ENCODE measurements at places on chromosomes 1 and 21.
A peak's percentile ranks its signal among the peaks of the same experiment; 100 is the strongest.

DNA sequence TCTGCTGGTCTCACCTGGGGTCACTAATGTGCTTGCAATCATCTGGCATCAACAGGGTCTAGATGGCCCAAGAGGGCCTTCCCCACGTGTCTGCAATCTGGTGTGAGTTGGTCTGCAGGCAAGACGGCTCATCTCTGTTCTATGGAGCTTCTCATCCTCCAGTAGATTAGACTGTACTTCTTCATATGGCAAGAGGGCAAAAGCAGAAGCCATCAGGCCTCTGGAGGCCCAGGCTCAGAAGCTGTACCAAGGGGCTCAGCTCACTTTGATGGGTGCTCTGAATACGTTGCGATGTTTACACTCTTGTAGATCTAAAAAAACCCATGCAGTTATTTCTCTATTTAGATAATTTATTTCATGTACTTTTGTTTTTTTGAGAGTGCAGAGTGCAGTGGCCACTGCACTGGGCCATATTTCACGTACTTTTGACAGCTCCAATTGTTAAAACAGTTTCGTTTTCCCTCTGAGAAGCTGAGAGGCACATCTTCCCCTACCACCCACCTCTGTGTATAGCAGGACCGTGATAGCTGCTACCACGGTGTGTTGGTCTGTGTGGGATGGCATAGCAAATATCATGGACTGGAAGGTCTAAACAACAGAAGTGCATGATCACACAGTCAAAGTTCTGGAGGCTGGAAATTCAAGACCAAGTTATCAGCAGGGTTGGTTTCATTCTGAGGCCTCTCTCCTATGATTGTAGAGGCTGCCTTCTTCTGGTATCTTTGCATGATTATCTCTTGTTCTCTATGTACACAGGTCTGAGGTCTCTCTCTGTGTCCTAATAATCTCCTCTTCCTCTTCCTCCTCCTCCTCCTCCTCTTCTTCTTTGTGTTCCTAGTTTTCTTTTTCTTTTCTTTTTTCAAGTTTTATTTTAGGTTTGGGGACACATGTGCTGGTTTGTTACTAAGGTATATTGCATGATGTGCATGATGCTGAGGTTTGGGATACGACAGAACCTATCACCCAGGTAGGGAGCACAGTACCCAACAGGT lies 17.0 kb downstream of the CITED4 start:
- DNase-seq: no peak

GRCh38 chr1:95954585-95954984 lies 720.6 kb downstream of the RWDD3 start:
- DNase-seq: no peak

DNA sequence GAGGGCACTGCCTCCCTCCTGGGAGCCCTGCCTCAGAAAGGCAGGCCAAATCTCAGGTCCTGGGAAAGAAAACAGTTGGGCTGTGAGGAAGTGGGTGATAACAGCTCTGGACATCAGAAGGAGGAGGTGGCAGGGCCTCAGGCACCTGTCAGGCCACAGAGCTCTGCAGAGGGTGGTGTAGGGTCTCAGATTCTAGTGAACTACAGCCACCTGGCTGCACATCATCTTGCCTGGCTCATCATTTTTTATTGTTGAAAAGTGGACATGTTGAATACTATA lies 15.3 kb upstream of the ZNF678 start:
- no peak for DNase-seq

DNA sequence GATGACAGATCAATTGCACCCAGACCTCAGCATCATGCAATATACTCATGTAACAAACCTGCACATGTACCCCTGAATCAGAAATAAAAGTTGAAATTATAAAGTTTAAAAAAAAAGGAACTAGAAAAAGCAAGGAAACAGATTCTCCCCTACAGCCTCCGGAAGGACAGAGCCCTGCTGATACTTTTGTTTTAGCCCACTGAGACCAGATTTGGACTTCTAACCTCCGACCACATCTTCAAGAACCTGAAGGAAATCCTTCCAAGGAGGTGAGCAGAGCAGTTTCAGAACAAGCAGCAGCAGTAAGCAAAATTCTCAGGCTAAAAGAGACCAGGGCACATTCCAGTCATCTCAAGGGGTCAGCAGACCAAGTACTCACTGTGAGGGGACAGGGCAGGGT lies 54.5 kb downstream of the TM2D1 start:
- DNase-seq: no peak

- DNase-seq: no peak
These were observed 26.7 kb downstream of the CDCA8 start for GRCh38 chr1:37718901-37719571.

DNA sequence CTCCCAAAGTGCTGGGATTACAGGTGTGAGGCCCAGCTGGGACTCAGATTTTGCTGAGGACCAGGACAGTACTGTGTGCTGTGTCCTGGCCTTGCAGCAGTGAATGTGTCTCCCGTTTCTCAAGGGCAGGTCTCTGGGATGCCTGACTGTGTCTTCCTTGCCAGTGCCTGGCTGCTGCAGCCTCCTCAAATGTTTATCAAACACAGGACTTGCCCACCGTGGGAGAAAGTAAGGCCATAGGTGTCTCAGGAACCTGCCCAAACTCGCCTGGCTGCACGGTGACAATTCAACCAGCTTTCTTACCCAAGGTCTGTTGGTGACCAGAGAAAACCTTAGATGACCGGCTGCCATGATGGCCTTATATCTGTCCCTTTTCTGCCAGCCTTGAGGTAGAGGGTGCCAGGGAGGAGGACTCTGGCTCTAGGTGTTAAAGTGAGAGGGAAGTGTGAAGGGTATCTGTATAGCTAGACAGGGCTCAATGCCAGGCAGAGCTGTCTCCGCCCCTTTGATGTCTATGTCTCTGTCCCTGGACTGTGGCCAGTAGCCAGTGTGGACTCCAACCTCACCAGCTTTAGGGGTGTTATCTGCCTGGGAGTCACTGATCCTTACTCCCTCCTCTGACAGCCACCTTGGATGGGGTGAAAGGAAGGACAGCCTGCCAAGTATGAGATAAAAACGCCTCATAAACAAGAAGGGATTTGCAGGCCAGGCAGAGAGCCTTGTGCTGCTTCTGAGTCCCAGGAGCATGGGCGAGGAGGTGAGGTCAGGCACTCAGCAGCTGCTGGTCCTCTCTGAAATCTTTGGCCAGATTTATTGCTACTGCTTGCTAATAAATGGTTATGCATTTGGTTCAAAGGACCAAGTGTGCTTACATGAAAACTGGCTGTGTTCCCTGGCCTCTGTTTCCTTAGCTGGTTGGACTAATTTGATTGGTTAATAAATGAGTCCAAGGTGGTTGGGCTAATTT lies 22.3 kb downstream of the IL6R start:
- peak; percentile 93 for DNase-seq

DNA sequence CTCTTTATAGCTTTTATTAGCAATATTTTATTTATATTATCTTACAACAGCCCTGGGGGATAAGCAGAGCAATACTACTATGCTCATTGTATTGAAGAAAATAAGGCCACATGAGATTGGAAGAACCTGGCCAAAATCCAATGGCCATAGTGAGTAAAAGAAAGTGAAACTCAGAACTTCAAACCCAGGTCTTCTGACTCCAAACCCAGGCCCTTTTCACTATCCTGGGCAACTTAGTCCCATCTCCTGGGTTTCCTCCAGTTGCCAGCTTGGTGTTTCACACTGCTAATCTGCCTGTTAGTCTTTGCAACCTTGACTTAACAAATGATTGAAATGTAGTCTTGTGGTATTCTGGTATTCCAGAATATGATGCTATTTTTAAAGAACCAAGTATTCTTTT lies 22.4 kb upstream of the EXO1 start:
- DNase-seq: no peak

- no peak for DNase-seq
These were observed 69.6 kb downstream of the OLFML2B start for GRCh38 chr1:161954050-161954449.

GRCh38 chr1:224170343-224170742 lies 12.7 kb upstream of the DEGS1 start:
- no peak for DNase-seq

DNA sequence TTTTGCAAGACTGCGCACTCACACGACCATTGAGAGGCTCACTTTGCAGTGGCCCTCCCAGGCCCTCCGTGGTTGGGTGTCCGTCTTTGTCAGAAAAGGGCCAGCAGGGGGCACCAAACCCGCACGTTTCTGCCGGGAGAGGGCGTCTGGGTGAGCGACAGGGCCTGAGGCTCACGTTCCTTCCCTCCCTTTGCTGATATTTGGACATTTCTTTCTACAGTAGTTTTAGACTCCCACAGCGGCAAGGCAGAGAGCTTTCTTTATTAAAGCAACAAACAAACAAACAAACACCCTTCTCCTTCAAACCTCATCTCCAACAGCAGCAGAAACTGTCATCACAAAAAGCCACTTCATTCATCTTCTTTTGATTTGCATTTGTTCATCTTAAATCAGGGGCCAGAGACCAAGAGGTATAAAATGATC lies 79.2 kb upstream of the WDR26 start:
- DNase-seq: peak; percentile 92

GRCh38 chr1:208431721-208432120 lies 187.5 kb upstream of the PLXNA2 start:
- DNase-seq: no peak

DNA sequence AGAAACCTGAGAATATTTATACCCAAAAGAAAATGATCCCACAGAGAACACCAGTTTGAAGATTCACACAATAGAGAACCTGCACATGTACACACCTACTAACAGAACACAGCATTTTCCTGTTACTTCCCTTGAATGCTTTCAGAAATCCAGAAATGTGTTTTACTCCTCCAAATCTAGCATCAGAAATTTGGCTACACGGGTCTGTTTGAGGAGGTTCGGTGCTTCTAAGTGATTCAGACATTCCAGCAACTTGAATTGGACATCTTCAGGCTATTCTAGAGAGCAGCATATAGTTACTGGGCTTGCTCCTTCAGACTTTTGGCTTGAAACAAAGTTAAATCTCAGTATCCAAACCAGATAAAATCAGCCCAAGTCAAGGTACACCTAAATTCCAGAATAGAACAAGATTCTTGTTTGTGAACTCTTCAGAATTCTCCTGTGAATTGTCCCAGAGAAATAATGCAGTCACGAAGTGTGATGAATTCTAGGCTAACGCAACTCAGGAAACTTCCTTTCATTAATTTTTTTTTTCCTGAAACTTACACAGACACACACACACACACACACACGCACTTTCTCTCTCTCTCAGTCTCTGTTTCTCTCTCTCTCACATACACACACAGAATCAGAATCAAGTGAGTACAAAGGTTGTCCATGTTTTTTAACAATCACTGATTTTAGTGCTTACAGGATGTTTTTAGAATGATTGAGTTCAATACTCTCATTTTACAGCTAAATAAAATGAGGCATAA lies 278.4 kb upstream of the SNX7 start:
- no peak for DNase-seq
